SJCRH30 (cell line): ENCODE measurements at places on chromosomes 7 and 10. TPM values are rescaled to one million over a fixed set of nuclear protein-coding genes. Genes with fewer than 3 reads are reported as not detected.

DNA sequence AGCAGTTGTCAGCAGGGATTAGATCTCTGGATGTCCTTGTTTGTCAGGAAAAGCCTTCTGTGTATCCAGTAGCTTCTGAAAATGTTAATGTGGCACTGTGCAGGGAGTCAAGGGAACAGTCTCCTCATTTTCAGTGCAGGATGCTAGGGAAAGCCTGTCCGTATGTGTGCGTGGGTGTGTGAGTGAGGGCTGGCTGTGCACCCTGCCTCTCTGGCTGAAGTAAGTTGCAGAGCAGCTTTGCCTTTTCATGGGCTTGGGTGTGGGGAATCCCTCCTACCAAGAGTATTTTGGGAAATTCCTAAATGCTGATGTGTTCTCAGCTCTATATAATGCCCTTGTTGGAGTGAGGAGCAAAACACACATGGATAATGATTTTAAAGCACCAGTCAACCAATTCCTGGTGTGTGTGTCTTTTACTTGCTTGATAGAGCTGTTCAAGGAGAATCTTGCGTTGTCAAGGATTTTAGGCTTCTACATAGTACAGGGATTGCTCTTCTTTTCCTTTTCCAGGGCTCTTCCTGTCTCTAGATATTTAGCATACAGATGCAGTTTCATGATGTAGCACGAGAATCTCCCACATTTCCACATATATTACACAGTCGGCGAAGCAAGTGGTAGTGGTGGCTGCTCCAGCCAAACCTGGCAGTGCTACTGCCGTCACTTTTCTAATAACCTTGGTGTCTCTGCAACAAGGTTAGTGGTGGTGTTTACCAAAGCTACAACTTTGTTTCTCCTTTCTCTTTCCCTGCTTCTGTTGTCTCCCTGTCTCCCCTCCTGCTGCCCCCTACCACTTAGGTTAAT, 92.8 kb downstream of the MCU start:
- no peaks in the 10 kb centered on the region for H3K27me3 ChIP-seq
- H3K27ac ChIP-seq = no peak overlapping the region
- no peaks in the 10 kb centered on the region for H3K36me3 ChIP-seq
- peaks cover 22% of the 10 kb centered on the region; the same call in 1 of the 2 replicates for H3K4me1 ChIP-seq

DNA sequence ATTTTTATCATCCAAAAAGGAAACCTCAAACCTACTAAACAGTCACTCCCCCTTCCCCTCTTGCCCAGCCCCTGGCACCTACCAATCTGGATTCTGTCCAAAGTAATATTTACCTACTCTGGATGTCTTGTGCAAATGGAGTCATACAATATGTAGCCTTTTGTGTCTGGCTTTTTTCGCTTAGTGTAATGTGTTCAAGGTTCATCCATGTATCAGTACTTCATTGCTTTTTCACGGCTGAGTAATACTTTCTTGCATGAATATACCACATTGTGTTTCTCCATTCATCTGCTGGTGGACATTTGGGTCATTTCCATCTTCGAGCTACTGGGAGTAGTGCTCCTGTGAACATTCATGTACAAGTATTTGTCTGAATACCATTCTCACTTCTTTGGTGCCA, 113.6 kb downstream of the EEPD1 start:
- H3K27ac ChIP-seq = no peak overlapping the region
- H3K4me1 ChIP-seq = no peaks in the 10 kb centered on the region
- DNase-seq = no peak
- H3K27me3 ChIP-seq = peaks cover under 1% of the 10 kb centered on the region; the same call in 1 of the 2 replicates
- no peak overlapping the region for H3K4me3 ChIP-seq
- H3K36me3 ChIP-seq = no peaks in the 10 kb centered on the region

- peaks cover 20% of the 10 kb centered on the region for H3K4me1 ChIP-seq
- H3K27ac ChIP-seq = peak within 1 kb of the TSS; percentile 65
- DNase-seq = peak; percentile 54
- peak within 1 kb of the TSS; percentile 82 for H3K4me3 ChIP-seq
- no peaks in the 10 kb centered on the region for H3K36me3 ChIP-seq
Measured at GRCh38 chr10:125159932-125160855, at the start of gene CTBP2. CTBP2 (minus strand) TSS chr10:125160563.

DNA sequence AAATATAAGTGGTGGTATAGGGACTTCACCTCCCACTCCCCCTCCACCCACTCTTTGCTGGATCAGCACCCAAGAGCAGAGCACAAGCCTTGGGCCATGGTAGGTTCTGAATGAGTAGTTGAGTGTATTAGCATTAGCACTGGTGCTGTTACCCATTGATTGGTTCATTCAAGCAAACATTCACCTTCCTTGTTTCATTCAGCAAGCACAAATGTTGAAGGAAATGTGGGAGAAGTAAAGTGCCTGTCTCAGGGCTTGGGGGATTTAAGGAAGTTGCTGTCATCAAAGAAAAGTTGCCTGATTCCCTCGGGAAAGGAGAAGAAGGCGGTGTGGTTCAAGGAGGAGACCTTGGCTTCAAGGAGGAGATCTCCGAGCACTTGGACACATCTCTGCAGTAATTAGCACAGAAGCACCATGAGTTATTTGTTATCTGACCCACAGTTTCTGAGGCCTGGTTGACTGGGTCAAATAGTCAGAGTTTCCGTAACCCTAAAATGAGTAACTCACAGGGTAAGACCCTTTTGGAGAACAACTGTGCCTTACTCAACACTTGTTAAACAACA, 17.3 kb downstream of the IL2RA start:
- no peaks in the 10 kb centered on the region for H3K36me3 ChIP-seq
- H3K27ac ChIP-seq = no peak overlapping the region
- no peaks in the 10 kb centered on the region for H3K4me1 ChIP-seq
- no peak overlapping the region for H3K4me3 ChIP-seq
- DNase-seq = no peak
- H3K27me3 ChIP-seq = 0 out of 2 replicates have a peak, but pooled peaks cover 3% of the 10 kb centered on the region

GRCh38 chr10:43214956-43215561, 51.8 kb downstream of the RASGEF1A start:
- no peaks in the 10 kb centered on the region for H3K4me1 ChIP-seq
- no peaks in the 10 kb centered on the region for H3K27me3 ChIP-seq
- H3K4me3 ChIP-seq = no peak overlapping the region
- no peak overlapping the region for H3K27ac ChIP-seq
- no peaks in the 10 kb centered on the region for H3K36me3 ChIP-seq

DNA sequence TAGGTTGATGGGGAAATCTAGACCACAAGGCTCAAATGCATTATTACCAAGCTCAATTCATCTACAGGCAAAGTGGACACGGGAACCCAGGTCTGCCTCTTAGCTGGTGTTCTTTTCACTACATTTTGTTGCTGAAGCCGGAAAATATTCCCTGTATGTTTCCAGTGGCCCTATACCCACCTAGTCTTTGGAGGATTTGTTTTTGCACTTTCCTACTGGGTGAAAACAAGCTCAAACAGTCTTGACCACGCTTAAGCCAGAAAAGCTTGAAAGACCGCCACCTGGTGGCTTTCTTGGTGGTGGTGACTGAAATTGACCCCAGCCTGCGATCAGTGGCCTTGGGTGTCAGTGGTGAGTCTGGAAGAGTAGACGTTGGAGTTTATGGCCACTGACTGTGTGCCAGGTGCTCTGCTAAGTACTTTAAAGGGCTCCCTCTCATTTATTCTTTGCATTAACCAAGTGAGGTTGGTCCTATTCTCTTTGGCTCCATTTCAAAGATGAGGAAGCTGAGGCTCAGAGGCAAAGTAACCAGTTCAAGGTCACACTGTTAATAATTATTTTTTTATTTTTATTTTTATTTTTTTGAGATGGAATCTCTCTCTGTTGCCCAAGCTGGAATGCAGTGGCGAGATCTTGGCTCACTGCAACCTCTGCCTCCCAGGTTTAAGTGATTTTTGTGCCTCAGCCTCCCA, 11.1 kb upstream of the CRTAC1 start:
- H3K27ac ChIP-seq = no peak overlapping the region
- peak; percentile 47 for DNase-seq
- H3K4me1 ChIP-seq = no peaks in the 10 kb centered on the region
- H3K36me3 ChIP-seq = no peaks in the 10 kb centered on the region
- no peak overlapping the region for H3K4me3 ChIP-seq
- peaks cover 21% of the 10 kb centered on the region for H3K27me3 ChIP-seq

The FBXO24 gene
- total RNA-seq = 0.10 TPM in 1 of 2 replicates, not detected in the other

- no peak for DNase-seq
- H3K27ac ChIP-seq = no peak overlapping the region
- H3K4me1 ChIP-seq = no peaks in the 10 kb centered on the region
- no peaks in the 10 kb centered on the region for H3K27me3 ChIP-seq
- no peaks in the 10 kb centered on the region for H3K36me3 ChIP-seq
- no peak overlapping the region for H3K4me3 ChIP-seq
Measured at GRCh38 chr7:1460821-1461645, 1.8 kb upstream of the MICALL2 start.

The TFR2 gene
- not detected in 2 replicates for total RNA-seq

DNA sequence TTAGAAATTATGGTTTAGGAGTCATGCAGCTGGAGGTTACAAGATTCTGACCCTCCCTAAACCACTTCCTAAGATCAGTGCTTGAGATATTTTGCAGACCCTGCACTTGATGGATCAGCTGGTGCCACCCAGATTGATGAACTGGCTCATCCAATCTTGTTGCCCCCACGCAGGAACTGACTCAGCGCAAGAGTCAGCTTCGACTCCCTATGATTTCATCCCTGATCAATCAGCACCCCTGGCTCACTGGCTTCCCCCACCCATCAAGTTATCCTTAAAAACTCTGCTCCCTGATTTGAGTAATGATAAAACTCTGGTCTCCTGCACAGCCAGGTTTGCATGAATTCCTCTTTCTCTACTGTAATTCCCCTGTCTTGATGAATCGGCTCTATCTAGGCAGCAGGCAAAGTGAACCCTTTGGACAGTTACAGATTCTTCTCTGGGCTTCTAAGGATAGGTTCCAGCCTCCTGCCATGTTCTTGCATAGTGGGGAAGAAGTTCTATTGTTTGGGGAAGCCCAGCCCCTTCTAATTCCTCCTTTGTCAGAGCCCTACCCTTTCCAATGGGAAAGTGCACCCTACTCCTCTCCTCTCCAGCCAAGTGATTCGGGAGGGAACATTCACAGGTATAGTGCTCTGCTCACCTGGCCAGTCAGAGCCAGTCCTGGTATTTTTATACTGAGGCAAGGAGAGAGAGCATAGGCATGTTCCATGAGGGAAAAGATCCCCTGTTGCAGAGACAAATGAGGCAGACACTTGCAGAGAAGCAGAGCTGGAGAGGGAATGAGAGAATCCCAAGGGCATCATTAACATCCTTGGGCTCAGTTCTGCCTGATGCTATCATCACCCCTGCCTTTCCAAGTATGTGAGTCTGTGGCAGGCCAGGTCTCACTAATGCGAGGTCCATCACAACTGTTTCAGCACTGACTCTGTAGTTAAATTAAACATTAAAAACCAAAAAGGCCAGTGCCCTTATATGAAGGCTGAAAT, 224.4 kb upstream of the GALNT17 start:
- no peak overlapping the region for H3K27ac ChIP-seq
- H3K36me3 ChIP-seq = no peaks in the 10 kb centered on the region
- H3K4me1 ChIP-seq = no peaks in the 10 kb centered on the region
- no peak for DNase-seq
- no peak overlapping the region for H3K4me3 ChIP-seq
- no peaks in the 10 kb centered on the region for H3K27me3 ChIP-seq

DNA sequence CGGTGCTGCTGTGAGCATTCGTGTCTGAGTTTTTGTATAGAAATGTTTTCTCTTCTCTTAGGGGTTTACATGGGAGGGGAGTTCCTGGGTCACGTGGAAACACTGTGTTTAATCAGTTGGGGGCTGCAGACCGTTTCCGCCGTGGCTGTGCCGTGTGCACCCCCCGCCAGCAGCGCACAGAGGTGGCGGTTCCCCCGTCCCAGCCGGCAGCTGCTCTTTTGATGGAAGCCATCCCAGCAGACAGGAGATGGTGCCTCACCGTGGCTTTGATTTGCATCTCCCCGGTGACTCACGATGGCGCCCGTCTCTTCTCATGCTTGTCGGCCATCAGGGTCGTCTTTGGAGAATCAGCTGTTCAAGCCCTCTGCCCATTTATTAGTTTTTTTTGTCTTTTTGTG, 34.9 kb upstream of the FOXL3 start:
- no peaks in the 10 kb centered on the region for H3K36me3 ChIP-seq
- H3K4me1 ChIP-seq = no peaks in the 10 kb centered on the region
- H3K27me3 ChIP-seq = no peaks in the 10 kb centered on the region
- H3K4me3 ChIP-seq = no peak overlapping the region
- H3K27ac ChIP-seq = no peak overlapping the region

- no peak overlapping the region for H3K4me3 ChIP-seq
- no peaks in the 10 kb centered on the region for H3K27me3 ChIP-seq
- DNase-seq = no peak
- peaks cover 31% of the 10 kb centered on the region for H3K36me3 ChIP-seq
- H3K4me1 ChIP-seq = no peaks in the 10 kb centered on the region
Measured at GRCh38 chr10:124826262-124826661, 24.6 kb downstream of the ABRAXAS2 start.

The TUBAL3 gene
- total RNA-seq = not detected in 2 replicates

The CHRM2 gene
- not detected in 2 replicates for total RNA-seq

The CRYGN gene
- total RNA-seq = not detected in 2 replicates

The PSD gene
- 0.18 and 0.26 TPM in 2 replicates for total RNA-seq

DNA sequence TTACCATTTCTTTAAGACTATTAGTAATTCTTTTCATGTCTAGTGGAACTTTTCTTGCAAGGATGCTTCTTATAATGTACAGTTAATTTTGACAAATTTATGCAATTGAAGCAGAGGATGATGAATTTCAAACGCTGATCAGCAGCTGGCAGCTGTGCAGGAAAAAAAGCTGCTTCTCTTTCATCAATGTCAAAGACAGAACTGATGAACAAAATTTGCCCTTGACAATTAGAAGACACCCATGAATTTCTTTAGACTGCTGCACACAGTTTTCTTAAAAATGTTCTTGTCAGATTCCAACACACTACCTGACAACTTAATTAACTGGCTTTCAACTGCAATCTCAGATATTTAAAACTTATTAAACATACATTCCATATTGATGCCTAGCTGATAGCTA, 138.3 kb downstream of the SKAP2 start:
- no peaks in the 10 kb centered on the region for H3K36me3 ChIP-seq
- no peaks in the 10 kb centered on the region for H3K27me3 ChIP-seq
- DNase-seq = no peak
- no peak overlapping the region for H3K27ac ChIP-seq

DNA sequence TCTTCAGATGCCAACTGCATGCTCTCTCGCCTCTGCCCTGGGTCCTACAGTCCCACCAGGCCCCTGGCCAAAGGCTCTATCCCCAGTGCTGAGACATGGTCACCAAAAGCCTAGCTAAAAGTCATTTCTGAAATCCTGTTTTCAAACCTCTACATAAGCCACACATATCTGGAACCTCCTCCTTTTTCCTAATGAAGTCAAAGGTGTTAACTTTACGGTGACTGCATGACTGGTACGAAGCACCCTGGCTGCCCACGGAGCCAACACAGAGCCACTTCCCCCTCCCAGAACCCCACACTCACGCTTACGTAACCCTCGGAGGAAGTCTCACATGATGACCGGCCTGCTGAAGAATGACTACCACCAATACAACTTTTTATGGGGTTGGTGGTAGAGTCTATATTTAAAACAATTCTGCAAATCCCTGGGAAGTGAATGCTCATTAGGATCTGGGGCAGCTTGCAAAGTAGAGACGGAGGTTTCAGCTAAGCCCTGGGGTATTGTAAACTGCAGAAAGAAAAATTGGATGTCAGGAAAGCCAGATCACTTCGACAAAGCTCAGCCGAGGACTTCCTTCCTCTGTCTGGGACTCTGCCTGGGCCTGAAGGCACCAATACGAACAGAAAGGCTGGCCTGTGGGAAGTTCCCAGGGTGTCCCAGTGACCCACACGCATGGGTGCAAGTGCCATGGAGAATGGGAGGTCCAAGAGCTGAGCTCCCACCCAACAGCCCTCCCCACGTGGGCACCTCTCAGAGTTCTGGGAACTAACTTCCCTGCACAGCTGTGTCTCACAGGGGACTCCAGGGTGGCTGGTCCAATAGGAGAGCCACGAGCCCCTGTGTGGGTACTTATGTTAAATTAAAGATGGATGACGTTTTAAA, 50.7 kb downstream of the PDGFA start:
- no peak overlapping the region for H3K27ac ChIP-seq
- no peaks in the 10 kb centered on the region for H3K36me3 ChIP-seq
- H3K4me3 ChIP-seq = no peak overlapping the region
